Parietal lobe (tissue), 2 donors: ENCODE measurements at places on chromosomes 12 and 14. TPM values are rescaled to one million over a fixed set of nuclear protein-coding genes. Genes with fewer than 3 reads are reported as not detected.

Gene AMHR2
- total RNA-seq, result not detected

Gene HOXC13
- not detected for total RNA-seq

Gene A2M
- total RNA-seq, result 48.8 TPM

Gene ZBTB25
- 21.0 TPM for total RNA-seq

Gene TMEM30B
- total RNA-seq, result under 0.01 TPM

Gene LALBA
- total RNA-seq, result not detected

Gene EXOC3L4
- not detected for total RNA-seq

Gene FKBP11
- 12.2 TPM for total RNA-seq

Gene CFAP54
- total RNA-seq, result 13.8 TPM

Gene COCH
- 36.9 TPM for total RNA-seq

Gene ACVRL1
- total RNA-seq, result 6.6 TPM

Gene HOXC12
- not detected for total RNA-seq

Gene KRT74
- not detected for total RNA-seq

Gene CCDC77
- 39.1 TPM for total RNA-seq

Gene KRT3
- total RNA-seq, result not detected

Gene MYL2
- not detected for total RNA-seq

Gene AICDA
- not detected for total RNA-seq

Gene ESPL1
- 2.8 TPM for total RNA-seq

Gene IQSEC3
- total RNA-seq, result 11.9 TPM

Gene SELPLG
- total RNA-seq, result 1.6 TPM

Gene GUCY2C
- not detected for total RNA-seq

Gene KRT4
- total RNA-seq, result not detected

Gene BEGAIN
- 23.5 TPM for total RNA-seq

Gene DBX2
- total RNA-seq, result 1.6 TPM

Gene ACOT6
- total RNA-seq, result not detected

Gene TCL1B
- total RNA-seq, result not detected

Gene P2RX7
- 3.4 TPM for total RNA-seq
